ENCODE measurements at places on chromosomes 12 and 14.

- no peak for DNase-seq
Measured at GRCh38 chr14:68891851-68892660, 87.0 kb downstream of the ACTN1 start.

DNA sequence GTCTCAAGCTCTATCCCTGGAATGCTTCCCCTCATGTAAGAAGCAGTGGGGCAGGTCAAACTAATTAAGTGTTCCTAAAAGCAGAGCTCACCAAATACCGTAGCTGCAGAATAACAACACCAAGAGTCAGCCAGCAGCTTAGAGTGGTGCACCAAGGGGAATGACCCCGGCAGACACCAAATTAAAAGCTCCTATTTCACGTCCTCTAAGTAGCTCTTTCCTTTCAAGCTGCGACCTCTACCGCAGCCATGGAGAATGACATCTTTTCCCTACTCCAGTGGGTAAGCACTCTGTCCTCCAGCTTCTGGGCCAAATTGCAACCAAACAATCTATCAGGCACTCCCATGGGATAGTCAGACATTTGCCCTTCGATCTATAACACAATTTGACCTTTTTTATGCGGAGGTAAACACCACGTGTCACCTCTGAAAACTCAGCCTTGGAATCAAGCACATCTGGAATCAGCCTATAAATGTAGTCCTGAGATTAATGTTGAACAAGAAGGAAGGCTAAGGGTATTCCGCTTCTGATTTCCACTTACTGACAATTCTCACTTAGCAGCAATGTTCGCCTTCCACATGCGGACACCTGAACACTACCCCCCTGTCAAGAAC lies 67.6 kb upstream of the CDKN3 start:
- DNase-seq, result no peak

DNA sequence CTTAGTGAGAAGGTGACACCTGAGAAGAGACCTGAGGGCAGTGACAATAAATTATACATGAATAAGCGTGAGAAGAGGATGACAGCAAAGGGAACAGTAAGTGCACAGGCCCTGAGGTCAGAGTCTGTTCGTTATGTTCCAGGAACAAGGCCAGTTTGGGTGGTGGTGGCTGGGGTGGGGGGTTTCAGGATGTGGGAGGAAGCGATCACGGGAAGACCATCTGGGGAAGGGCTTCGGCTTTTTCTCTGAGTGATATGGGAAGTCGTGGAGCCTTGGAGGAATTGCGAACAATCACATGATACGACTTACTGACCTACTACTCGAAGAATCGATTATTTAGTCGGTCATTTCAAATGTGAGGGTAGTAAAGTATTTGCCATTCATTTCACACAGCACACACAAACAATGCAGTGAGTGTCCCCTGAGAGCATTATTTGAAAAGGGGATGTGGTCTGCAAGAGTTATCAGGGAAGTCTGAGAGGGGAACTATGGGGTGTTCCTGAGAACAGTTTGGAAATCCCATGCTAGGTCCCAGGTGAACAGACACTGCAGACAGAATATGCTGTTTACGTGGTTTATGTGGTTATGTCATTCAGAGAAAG lies 94.7 kb downstream of the SLC38A1 start:
- DNase-seq, result no peak

- no peak for DNase-seq
Measured at GRCh38 chr14:76997257-76997970, 31.1 kb downstream of the IRF2BPL start.

GRCh38 chr12:53200107-53200457 lies 7.0 kb downstream of the ITGB7 start:
- no peak for DNase-seq

DNA sequence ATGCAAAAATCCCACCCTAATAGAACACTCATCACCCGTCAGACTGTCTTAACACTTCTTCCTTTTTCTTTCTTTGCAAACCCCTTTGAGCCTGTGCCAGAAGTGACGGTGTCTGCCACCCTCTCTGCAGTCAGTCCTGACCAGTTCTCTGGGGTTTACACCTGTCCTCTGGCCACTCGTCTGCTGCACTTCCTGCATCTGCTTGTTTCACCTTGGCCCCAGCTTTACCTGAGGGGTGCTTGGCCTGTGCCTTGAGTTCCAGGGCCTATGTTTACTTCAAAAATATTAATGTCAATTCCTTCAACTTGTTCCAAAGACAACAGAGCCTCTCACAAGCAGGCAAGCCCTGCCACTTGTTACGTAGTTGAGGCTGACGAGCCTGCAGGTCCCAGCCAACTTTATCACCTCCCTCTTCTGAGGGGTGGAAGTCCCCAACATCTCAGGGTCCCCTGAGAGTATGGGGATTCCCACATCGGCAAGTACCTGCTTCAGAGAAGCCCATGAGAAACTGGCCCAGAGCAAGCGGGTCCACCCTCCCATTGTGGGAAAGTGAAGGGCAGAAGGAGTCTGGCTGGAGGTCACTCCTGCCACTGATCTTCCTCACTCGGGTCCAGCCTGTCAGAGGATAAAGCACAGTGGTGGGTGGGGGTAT lies 205.4 kb downstream of the DAD1 start:
- DNase-seq, result no peak

DNA sequence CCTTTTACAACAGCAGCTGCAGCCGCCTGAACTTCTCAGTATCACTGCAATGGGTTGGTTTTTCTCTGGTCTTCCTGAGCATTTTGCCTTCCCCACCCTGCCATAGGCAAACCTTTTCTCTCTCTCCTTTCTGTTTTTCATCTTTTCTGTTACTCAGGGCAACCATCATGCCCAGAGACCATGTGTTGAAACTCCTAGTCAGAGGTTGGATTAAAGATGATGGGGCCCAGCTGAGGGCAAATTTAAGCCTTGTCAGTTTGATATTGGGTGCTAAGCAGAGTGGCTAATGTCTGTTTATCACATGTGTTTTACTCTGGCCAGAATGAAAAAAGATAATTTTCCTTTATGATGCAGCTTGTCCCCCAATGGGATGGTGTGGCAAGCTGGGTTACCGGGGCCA lies 107.9 kb upstream of the PMCH start:
- no peak for DNase-seq

DNA sequence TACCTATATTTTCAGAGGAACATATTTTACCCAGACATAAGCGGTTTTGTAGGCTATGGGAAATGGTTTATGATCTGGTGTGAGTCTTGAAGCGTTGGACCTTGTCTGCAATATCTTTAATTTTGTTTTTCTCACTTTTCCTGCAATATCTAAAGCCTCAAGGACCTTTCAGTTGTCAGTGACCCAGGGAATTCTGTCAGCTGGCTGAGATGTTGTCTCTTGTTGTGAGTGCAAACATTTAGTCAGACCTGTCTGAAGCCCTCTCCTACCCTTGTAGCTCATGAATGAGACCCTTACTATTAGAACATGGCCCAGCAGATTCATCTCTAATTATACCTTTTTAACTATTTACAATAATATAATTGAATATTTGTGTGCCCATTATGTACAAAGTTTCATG lies 53.6 kb downstream of the SPATA7 start:
- DNase-seq, result no peak

DNA sequence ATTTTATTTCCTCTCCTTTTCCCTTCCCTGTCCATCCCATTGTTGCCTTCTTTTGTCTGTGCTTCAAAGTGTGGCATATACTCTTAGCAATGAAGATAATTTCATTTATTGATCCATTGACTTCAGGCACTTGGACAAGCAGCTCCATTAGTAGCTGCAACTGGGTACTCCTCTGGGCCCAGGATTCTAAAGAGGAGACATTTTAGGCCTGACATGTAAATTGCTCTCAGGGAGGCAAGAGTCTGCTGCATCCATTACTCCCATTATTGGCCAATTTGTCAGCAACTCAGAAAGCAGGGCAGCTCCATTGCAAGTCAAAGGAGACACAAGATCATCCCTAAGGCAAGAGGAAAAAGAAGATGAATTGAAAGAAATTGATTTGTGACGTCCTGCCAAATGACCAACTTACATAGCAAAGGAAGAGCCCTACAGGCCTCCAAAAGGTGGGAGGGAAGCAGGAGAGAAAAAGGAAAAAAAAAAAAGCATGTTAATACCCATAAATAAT lies 1094.1 kb upstream of the FLRT2 start:
- no peak for DNase-seq

- DNase-seq, result no peak
Measured at GRCh38 chr12:131389054-131390013, 321.6 kb upstream of the SFSWAP start.

DNA sequence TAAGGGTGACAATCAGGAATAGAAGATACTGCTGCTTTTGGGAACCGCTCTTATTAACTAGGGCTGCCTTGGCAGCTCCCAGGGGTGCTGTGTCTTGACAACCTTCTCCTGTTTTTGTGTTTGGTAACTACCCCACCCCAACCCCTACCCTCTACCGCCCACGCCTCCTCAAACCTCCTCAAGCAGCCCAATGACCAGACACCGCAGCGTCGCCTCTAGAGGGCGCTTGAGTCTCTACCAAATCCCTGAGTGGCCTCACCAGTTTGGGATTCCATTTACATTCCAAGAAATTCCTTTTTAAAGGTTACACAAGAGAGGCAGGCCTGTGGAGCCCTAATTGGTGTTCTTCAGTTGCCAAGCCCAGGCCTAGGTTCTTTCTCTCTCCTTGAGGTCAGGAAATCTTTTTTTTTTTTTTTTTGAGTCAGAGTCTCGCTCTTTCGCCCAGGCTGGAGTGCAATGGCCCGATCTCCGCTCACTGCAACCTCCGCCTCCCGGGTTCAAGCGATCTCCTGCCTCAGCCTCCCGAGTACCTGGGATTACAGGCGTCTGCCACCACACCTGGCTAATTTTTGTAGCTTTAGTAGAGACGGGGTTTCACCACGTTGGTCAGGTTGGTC lies 72.4 kb upstream of the USP44 start:
- DNase-seq, result no peak

- no peak for DNase-seq
Measured at GRCh38 chr12:16939871-16940306, 333.9 kb upstream of the LMO3 start.

- no peak for DNase-seq
Measured at GRCh38 chr12:13175499-13175898, 21.0 kb upstream of the EMP1 start.

- DNase-seq, result no peak
Measured at GRCh38 chr12:121767525-121768016, 25.9 kb downstream of the RHOF start.

DNA sequence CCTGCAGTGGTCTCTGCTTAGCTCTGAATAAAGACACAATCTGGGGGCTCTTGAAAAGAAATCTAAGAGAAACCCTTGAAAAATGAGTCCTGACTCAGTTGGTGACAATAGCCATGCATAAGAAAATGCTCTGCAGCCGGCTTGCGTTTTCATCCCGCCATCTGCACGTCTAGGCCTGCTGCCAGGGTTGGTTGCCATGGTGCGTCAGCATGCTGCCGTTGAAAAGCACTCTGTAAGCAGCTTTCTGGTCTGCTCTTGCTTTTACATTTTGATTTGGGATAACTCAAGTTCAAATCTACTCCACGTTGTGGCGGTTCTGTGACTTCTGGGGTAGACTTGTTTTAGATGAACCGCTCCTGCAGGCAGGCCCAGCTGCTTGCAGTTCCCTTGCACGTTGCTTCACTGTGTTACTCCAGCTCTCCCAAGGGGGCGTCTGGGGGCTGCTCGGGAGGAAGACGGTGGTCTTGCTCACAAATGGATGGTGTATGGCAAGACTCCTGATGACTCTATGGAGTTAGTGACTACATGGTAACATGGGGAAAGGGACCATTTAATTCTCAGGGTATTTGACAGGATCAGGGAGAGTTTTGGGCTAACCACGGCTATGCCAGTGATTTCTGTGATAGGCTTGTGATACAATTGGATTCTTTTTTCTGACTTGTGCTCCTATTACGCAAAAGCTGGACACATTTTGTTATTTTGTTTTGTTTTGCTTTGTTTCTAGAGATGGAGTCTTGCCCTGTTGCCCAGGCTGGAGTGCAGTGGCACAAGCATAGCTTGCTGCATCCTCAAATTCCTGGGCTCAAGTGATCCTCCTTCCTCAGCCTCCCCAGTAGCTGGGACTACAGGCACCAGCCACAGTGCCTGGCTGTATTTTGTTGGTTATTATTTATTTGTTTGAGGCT lies 15.8 kb downstream of the WNT5B start:
- DNase-seq, result no peak

GRCh38 chr12:121297435-121297991 lies 1.0 kb upstream of the CAMKK2 start:
- no peak for DNase-seq

DNA sequence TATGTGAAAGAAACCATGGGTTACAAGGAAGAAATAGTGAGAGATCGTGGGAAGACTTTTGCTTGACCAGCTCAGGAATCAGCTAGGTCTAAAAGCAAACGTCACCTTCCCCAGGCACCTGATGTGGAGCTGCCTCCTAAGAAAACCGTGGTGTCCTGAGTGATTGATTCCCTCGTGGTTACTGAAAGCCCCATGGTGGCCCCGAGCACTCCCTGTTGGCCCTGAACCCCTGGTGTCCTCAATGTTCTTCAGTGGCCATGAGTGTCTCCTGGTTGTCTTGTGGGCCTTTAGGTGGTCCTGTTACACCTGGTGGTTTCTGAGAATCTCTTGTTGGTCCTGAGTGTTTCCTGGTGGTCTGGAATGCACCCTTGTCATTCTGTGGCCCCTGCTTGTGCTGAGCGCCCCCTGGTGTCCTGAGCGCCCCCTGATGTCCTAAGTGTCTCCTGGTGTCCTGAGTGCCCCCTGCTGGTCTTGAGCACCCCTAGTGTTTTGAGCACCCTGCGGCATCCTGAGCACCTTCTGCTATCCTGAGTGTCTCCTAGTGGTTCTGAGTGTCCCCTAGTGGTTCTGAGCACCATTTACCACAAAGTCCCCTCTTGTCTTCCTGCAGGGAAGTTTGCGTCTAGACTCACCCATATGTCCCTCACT lies 518.7 kb downstream of the TMEM121 start:
- peak; percentile 56 for DNase-seq

DNA sequence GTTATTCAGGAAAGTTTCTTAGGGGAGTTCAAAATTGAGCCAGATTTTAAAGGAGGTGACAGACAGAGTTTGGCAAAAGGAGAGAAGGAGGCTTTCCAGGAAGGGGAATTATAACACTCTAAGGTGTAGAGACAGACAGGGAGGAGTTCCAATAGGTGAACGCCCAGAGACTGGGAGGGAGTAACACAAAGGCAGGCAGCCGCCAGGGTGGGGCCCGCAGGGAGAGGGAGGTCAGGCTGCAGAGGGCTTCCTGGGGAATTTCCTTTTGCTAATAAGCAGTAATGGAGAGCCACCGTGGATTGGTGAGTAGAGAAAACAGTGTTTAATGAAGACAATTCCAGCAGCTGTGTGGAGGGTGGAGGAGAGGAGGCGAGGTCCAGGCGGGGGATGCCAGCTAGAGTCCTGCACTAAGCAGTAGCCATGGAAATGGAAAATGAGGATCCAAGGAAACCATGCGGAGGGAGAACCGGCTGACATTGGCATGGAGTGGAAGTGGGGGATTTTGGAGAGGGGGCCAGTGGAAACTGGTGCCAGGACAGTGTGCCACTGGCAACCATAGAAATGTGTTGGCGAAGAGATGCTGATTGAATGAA lies 22.2 kb downstream of the GRIN2B start:
- no peak for DNase-seq

- no peak for DNase-seq
Measured at GRCh38 chr12:116331876-116332275, 54.4 kb upstream of the MED13L start.

DNA sequence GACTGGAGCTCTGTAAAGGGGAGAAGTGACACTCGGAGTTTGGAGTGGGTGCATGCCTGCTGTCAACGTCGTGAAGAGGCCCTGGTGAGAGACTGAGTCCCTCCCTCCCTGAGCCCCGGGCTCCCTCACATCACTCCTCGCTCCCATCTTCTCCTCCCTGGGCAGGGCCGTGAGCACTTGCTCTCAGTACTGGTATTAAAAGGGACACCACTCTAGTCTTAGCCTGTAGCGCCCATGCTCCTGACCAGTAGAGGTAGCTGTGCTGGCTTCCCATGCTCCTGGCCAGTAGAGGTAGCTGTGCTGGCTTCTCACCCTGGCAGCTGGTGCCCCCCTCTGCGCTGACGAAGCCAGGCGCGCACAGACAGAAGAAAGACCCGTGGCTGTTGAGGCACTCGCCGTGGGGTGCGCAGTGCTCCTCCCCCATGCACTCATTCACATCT lies 14.7 kb downstream of the ISCA2 start:
- DNase-seq, result no peak

All from stimulated activated CD8-positive, alpha-beta memory T cell treated with anti-CD3 and anti-CD28 coated beads, Interleukin-4, amount 100 ng/mL, for 1 hour (primary cell).